ENCODE measurements at places on chromosomes 7 and 10.

GRCh38 chr7:100878685-100879084 lies 3.8 kb downstream of the SRRT start:
- DNase-seq, result no peak

GRCh38 chr10:99883523-99883922 lies 101.1 kb downstream of the ABCC2 start:
- no peak for DNase-seq

DNA sequence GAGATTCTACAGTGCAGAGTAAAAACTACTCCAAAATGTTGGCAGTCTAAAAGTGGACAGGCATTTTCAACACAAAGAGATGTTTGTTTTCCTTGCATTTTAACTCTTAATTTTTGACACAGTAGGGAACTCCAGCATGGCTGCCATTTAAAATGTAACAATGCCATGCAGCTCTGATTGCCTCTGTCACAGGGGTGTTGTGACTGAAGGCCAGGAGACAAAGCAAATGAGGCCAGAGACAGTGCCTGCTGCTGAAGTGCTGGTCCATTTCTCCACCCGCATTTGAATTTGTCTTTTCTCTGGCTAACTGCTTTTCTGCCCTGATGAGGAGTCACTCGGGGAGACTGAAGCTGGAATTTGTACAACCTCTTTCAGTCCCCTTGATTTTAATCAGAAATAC lies 710.6 kb upstream of the GALNT17 start:
- no peak for DNase-seq

DNA sequence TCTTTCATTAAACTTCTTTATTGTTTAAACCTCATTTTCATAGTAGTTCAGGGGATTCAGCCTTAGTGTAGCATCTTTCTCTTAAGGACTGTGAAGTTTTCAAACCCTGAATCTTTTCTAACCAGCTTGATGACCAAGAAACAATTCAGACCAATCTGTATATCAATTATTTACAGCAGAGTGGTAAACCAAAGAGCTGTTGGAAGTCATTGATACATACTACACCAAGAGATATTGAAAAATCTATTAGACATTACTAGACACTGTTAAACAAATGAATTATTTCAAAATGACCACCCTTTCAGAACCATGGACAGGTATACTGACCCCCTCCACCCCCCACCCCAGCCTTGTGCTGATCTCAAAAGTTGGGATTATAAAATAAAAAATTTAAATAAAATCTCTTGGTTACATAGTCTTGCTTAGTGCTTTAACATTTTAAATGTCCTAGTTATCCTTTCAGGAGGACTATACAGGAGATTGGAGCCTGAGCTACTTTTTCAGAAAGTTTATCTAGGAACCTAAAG lies 143.9 kb upstream of the LSM8 start:
- no peak for DNase-seq

DNA sequence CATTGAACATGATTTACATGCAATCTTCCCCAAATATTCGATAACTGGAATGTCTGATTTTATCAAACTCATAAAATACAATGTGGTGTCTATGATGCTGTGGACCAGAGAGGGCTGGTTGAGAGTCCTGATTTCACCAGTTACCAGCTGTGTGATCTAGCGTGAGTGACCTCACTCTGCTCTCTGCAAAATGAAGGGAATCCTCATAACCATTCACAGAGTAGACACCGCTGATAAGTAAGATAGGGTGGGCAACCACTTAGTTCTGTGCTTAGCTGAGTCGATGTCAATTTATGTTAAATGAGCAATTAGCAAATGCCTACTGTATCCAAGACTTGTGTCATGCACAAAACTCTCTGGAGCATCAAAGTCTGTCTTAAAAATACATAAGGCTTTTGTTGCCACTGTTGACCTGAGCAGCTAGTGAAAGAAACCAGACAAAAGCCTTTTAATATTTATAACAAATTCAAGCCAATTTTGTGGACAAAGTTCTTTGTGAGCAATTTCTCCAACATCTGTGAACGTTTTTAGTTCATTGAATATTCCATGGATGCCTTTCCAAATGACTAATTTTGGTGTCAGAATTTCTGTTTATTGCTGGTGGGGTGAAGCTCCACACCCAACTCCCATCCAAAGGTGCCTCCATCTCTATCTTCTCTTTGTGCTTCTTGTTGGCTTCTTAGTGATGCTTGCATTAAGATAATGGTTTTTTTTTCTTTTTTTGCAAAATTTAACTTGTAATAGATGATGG lies 314.2 kb downstream of the ADRA2A start:
- no peak for DNase-seq

DNA sequence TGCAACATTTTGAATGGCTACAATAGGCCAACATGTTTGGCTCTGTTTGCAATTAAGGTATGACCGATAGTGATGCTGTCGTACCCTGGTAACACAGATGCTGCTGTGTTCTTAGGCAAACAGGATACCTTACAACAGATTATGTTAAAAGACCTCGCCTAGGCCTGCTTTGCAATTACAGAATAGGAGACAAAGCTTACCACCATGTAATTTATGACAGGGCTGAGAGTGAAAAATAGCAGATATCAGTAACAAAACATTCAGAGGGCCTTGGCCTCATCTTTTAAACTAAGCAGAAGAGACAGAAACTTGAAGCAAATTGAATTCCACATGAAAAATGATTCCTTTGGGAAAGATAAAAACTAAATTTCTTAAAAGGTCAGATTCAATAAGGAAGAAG lies 29.4 kb upstream of the ABLIM1 start:
- DNase-seq, result no peak

GRCh38 chr10:133124357-133125211 lies 35.4 kb upstream of the KNDC1 start:
- DNase-seq, result peak; percentile 28

- DNase-seq, result peak; percentile 60
These were observed 32.5 kb downstream of the LAMB4 start for GRCh38 chr7:108097703-108098102.

DNA sequence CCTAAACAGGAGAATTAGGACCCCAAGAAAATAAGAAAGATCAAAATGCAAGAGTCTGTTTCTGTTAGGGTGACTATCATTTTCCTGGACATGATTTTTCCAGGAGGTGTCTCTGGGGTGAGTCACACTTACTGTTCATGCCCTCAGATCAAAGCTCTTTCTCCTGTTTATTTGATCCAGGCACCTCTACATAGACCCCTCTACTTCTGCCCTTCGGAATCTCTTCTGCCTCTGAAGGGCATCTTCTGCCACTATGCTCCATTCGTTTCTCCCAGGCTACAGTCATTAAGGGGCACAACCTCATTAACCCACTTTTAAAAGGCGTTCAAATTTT lies 1328.0 kb downstream of the GATA3 start:
- DNase-seq, result no peak

DNA sequence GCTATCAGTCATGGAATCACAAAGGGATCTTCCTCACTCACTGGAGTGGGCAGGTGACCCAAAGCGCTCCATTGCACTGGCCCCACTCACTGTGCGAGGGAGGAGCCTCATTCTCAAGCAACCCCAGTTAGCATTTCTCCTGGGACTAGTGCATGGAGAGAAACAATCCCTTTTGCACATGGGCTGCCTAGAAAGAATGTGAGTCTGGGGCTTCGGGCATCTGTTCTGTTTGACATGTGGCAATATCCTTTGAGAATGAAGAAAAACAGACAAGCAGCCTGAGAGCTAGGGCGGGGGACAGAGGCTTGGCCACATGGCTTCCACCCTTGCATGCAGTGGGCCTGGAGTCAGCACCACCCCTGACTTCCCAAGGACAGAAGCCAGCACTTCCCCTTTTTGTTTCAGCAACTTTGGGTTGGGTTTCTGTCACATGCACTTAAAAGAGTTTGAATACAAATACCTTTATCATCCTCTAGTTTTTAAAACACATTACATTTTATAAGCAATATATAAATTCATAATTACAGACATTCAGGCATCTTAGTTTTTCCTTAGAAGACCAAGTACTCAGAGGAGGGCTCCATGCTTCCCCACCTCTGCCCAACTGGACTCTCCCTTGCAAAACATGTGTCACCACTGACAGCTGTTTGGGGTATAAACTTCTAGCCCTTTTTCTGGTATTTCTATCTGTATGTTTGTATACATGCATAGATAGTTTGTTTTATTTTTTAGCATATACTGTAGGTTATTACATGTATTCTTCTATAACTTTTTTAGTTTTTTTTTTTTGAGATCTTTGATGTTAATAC lies 73.8 kb downstream of the RBM20 start:
- no peak for DNase-seq
